ENCODE measurements at places on chromosomes 2 and 18.

GRCh38 chr2:112153501-112153900 lies 15.3 kb downstream of the FBLN7 start:
- no peak for DNase-seq

GRCh38 chr2:186699742-186700141 lies 5.9 kb downstream of the FAM171B start:
- no peak for DNase-seq

GRCh38 chr2:146229508-146230155 lies 1615.2 kb upstream of the ACVR2A start:
- DNase-seq: no peak

- no peak for DNase-seq
Observed at GRCh38 chr2:69113627-69114026, 100.6 kb downstream of the ANTXR1 start.

DNA sequence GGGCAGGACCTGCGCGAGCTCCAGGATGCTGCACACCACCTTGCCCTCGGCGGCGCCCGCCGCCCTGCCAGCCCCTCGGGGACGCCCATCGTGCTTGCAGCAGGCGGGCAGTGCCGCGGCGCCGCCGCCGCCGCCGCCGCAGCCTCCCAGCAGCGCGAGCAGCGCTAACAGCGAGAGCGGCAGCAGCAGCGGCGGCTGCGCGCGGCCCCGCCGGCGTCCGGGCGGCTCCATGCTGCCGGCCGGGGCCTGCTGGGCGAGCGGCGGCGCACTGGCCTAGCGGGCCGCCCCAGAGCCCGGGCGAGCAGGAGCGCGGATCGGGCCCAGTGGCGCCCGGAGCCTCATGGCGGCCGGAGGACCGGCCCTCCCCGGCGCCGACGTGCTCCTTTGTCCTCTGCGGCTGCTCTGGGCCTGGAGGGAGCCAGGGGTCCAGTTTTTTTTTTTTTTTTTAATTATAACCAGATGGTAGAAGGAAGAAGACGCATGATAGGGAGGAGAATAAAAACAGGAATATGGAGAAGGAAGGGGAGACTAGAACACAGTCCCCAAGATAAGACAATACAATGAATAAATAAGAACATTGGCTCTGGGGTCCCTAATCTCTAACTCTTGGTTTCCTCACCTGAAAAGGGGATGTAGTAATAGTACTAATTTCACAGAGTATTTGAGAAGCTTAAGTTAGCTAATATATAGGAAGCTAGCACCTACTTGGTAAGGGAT lies 17.1 kb upstream of the ANKRD62 start:
- DNase-seq: no peak

DNA sequence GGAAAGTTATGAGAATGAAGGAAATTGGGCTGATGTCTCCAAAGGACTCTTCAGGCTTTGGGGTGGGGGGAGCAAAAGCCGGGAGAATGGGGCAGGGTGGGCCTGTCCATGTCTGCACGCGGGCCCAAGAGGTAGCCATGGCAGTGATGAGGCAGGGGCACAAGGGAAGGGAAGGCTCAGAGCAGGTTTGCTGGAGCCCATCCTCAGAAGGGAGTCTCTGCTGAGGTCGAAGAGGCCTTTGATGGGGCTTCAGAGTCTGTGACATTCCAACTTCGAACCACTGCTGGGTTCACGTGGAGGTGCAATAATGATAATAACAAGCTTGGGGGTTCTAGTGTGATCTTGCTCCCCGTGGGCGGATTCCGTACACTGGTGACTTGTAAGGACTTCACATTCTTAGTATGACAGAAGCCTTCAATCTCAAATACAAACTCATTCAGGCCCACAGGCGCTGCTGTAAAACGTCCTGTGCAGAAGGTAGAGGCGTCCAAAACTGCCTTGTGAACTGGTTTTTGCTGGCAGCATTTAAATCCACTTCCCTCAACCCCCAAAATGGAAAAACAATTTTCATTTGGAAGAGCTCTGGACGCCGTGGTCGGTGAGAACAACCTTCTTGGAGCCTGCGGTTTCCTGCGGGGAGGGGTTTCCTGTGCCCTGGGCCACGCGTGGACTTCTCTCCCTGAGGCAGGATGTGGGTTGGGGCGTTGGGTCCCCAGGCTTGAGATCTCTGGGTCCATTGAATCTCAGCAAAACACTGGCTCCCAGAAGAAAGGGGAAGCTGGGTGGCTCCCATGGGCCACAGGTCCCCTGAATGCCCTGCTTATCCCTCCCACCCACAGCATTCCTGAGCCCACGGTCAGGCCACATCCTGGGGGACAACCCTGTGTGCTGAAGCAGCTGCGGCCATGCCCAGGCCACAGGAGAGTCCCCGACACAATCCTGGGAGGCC lies 151.0 kb downstream of the TPO start:
- no peak for DNase-seq

- peak; percentile 5 for DNase-seq
Observed at GRCh38 chr2:185291035-185291647, 447.5 kb upstream of the FSIP2 start.

- DNase-seq: no peak
Observed at GRCh38 chr2:215396595-215397313, 39.1 kb downstream of the FN1 start.

DNA sequence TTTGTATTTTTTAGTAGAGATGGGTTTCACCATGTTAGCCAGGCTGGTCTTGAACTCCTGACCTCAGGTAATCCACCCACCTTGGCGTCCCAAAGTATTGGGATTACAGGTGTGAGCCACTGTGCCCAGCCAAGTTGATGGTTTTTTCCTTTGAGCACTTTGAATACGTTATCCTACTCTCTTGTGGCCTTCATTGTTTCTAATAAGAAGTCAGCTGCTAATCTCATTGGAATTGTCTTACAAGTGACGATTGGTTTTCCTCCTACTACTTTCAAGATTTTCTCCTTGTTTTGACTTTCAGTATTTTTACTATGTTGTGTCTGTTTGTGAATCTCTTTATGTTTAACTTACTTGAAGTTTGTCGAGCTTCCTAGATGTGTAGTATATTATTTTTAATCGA lies 88.5 kb downstream of the TMEM200C start:
- no peak for DNase-seq

- no peak for DNase-seq
Observed at GRCh38 chr18:3357516-3357915, 92.5 kb upstream of the TGIF1 start.

- no peak for DNase-seq
Observed at GRCh38 chr2:28032816-28033215, 142.3 kb downstream of the BABAM2 start.

GRCh38 chr2:624551-625347 lies 52.5 kb downstream of the TMEM18 start:
- no peak for DNase-seq

GRCh38 chr2:84911135-84911678 lies 5.8 kb downstream of the TMSB10 start:
- no peak for DNase-seq

GRCh38 chr18:49613141-49613640 lies 51.3 kb downstream of the LIPG start:
- no peak for DNase-seq

DNA sequence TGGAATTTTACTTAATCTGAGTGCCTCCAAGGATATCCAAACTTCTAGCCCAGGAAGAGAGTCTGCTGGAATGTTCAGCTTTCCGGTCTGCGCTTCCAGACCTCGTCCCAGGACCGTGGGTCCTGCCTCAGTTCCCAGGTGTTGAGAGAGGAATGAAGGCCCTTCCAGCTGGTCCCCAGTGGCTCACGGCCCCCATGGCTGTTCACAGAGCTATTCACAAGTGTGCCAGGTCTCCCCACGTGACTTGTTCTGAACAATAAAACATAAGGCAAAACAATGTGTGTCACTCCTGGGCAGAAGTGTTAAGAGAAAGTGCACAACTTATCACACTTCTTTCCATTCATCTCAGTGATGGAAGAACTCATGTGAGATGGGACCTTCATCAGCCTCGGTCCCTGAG lies 20.1 kb upstream of the TEX51 start:
- DNase-seq: no peak

- no peak for DNase-seq
Observed at GRCh38 chr2:26959331-26959730, 11.1 kb upstream of the MAPRE3 start.

DNA sequence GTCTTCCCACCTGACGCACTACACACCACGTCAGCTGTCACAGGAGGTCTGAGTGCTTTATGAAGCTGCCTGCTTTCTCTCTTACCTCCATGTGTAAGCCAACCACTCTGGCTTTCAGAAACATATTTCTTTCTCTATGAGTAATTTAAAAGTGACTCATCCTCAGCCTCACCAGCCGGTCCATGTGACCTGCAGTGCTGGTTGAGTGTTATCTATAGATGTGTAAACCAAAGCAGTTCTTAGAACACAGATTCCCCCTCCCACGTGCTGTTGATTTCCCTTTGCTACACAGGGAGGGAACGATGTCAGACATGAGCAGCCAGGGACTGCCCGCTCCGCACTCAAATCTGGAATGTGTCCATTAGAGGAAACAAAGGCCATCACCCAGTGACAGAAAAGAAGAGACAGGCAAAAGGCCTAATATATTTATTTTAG lies 157.8 kb downstream of the BCL2 start:
- peak; percentile 97 for DNase-seq

DNA sequence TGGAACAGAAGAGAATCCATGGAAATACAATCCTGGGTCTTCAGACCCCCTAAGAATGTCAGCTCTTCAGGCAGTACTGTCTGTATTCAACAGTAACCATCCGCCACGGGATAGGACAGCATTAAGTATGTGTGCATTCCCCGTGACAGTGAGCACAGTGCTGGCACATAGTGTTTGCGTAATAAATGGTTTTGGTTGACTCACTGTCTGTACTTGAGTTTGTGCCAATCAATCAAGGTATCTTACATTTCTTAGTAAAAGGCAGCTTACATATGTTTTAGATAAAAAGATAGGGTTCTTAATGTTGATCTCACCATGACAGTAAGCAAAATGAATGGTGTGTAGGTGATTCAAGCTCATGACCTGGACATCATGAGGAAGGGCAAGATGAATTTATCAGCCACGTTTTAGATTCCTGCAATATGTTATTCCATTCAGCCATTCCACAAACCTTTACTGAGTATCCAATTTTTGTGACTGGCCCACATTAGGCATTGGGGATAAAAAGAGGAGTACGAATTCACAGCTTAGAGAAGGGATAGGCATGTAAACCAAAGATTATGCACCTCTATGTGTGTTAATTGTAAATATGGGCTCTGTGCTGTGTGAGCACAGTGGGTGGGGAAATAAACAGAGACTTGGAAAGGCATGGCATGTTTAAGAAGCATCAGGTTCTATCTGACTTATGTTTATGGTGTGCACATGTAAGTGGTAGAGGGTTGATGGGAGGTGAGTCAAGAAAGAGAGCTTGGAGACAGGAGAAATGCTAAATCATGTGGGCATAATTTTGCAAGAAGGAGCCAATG lies 258.8 kb downstream of the SLC8A1 start:
- DNase-seq: no peak

GRCh38 chr2:43305517-43305916 lies 79.1 kb upstream of the ZFP36L2 start:
- no peak for DNase-seq

GRCh38 chr2:17271416-17271815 lies 246.8 kb downstream of the RAD51AP2 start:
- no peak for DNase-seq

DNA sequence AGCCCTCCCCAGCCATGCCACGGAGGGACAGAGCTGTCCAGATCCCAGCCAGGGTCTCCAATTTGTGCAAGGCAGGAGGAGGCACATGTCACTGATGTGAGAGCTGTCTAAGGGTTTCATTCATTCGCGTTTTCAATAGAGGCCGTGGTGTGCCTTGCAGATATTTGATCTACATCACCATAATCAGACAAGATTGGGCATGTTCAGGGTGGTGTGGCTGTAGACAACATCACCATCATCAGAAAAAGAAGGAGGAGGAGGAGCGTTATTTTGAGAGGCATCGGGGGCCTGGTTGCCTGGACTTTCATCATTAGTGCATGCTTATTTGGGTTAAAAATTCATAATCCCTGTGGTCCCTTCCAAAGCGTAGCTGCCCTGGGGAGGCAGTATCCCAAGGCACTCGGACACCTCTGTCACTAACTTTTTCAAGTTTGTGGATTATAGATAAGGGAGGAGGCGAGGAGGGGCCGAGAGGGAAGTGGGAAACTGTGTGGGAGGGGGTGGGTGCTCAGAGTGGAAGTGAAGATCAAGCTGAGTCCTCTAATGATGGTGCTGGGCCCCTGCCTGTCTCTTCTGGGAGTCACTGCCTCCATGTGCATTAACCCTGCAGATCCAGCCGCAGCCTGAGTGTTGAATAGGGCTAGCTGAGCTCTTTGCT lies 194.1 kb downstream of the CTIF start:
- DNase-seq: no peak

- DNase-seq: no peak
Observed at GRCh38 chr18:12479982-12480381, 72.3 kb downstream of the PRELID3A start.

- no peak for DNase-seq
Observed at GRCh38 chr2:36967236-36967876, 1.0 kb upstream of the STRN start.

- peak; percentile 25 for DNase-seq
Observed at GRCh38 chr2:46461011-46461674, 18.2 kb upstream of the TMEM247 start.

- no peak for DNase-seq
Observed at GRCh38 chr18:35422237-35422636, 45.1 kb upstream of the ZNF396 start.

- DNase-seq: peak; percentile 36
Observed at GRCh38 chr2:100113990-100114433, 28.4 kb downstream of the AFF3 start.

GRCh38 chr2:239566995-239567568 lies 166.3 kb upstream of the HDAC4 start:
- DNase-seq: no peak

GRCh38 chr2:141654311-141654710 lies 476.5 kb downstream of the LRP1B start:
- no peak for DNase-seq

- no peak for DNase-seq
Observed at GRCh38 chr2:173136599-173136998, 61.0 kb downstream of the MAP3K20 start.

DNA sequence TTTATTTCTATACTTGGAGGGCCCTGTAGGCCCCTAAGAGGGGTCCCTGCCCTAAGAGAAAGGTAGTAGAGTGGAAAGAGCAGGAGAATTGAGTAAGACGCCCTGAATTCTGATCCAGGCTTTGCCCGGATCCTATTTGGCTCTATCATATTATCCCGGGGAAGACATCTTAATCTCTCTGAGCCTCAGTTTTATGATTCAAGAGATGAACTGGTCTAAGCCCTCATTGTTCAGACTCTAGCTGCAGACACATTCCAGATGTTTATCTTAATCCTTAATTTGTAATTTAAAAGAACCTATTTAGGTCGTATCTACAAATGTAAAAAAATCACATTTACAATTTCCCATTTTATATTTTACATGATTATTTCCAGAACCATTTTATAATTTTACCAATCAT lies 220.1 kb downstream of the AGPS start:
- no peak for DNase-seq

GRCh38 chr2:15293262-15293937 lies 267.7 kb downstream of the NBAS start:
- no peak for DNase-seq

DNA sequence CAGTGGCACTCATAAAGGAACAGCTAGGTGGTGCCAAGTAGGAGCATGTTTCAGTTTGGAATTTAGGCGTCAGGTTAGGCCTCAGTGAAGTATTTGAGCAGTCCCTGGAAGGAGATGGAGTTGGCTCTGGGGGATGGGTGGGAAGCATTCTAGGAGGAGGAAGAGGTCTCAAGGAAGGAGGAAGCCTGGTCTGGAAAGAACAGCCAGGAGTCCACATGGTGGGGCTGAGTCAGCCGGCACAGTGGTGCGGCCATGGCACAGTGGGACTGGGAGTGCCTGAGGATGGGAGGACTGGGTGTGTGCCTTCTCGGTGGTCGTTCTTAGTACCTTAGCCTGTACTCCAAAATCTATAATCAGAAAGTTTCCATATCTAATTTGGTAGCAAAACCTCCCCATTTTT lies 373.3 kb downstream of the PTPRM start:
- DNase-seq: no peak
